Skin of body (tissue), 3 donors: ENCODE measurements at places on chromosomes 12 and 14. TPM values are rescaled to one million over a fixed set of nuclear protein-coding genes. Genes with fewer than 3 reads are reported as not detected.

The NELL2 gene
- total RNA-seq = 12.7 TPM

The CCDC177 gene
- total RNA-seq = not detected

The BEST3 gene
- 7.1 TPM for total RNA-seq

The SLC17A8 gene
- not detected for total RNA-seq

The C12orf50 gene
- not detected for total RNA-seq

The IL26 gene
- total RNA-seq = not detected

The LTBR gene
- 28.2 TPM for total RNA-seq

The NCAPD2 gene
- 29.6 TPM for total RNA-seq

The WNT1 gene
- total RNA-seq = not detected

The CLEC2A gene
- total RNA-seq = 18.5 TPM

The PAPLN gene
- 10.9 TPM for total RNA-seq

The GPR135 gene
- total RNA-seq = 3.2 TPM

The KRT3 gene
- total RNA-seq = 0.10 TPM

The KRT86 gene
- total RNA-seq = 40.8 TPM

The CEP290 gene
- total RNA-seq = 19.3 TPM

The CLIP1 gene
- 90.0 TPM for total RNA-seq

The GCH1 gene
- 3.5 TPM for total RNA-seq

The A2ML1 gene
- 46.5 TPM for total RNA-seq

The SERPINA12 gene
- total RNA-seq = 16.9 TPM

The SLC38A4 gene
- 2.7 TPM for total RNA-seq

The COL2A1 gene
- total RNA-seq = 1.6 TPM

The KRT76 gene
- not detected for total RNA-seq

The STYK1 gene
- total RNA-seq = 0.39 TPM

The OLR1 gene
- total RNA-seq = 2.7 TPM

The EGLN3 gene
- total RNA-seq = 32.5 TPM

The CPSF6 gene
- total RNA-seq = 46.6 TPM

The TUNAR gene
- not detected for total RNA-seq

The IAPP gene
- total RNA-seq = not detected

The CELA1 gene
- total RNA-seq = not detected

The TMEM119 gene
- 61.1 TPM for total RNA-seq

The TAS2R31 gene
- 13.5 TPM for total RNA-seq

The TCL1B gene
- total RNA-seq = not detected

The PLCZ1 gene
- not detected for total RNA-seq

The MYF5 gene
- 3.5 TPM for total RNA-seq

The IRF2BPL gene
- total RNA-seq = 26.7 TPM

The WDHD1 gene
- total RNA-seq = 10.3 TPM

The RDH5 gene
- total RNA-seq = 11.7 TPM

The C12orf43 gene
- 8.2 TPM for total RNA-seq

The SDR9C7 gene
- 7.1 TPM for total RNA-seq

The RBP5 gene
- total RNA-seq = 1.4 TPM

The ATXN7L3B gene
- total RNA-seq = 26.6 TPM

The MANSC4 gene
- not detected for total RNA-seq

The SCNN1A gene
- 10.2 TPM for total RNA-seq

The FLRT2 gene
- 32.6 TPM for total RNA-seq

The SYCP3 gene
- 0.10 TPM for total RNA-seq

The NPAS3 gene
- 3.8 TPM for total RNA-seq

The MYRFL gene
- total RNA-seq = 1.1 TPM

The BATF gene
- 1.4 TPM for total RNA-seq

The KRT7 gene
- 10.4 TPM for total RNA-seq

The PTPRQ gene
- 0.49 TPM for total RNA-seq

The SLC5A8 gene
- 1.7 TPM for total RNA-seq
